Femur (tissue), 1 donor: ENCODE measurements at places on chromosomes 3 and 15.

DNA sequence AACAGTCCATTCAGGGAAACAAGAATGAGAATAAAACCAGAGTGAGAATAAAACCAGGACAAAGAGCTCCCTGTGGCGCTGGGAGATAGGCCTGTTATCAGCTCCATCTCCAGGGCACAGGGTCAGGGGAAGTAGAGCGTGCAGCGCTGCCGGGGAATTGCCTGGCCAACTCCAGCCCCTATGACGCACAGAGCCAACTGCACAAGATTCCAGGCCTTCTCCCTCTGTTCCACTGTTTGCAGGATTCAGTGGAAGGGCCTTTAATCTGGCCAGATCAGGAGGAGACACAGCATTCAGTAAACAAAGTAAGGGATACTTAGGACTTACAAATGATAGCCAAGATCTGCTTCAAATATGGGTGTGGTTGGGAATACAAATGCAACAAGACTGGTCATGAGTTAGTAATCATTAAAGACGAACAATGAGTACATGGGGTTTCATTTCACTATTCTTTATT lies 49.4 kb downstream of the ITGB5 start:
- DNase-seq = peak; percentile 63

DNA sequence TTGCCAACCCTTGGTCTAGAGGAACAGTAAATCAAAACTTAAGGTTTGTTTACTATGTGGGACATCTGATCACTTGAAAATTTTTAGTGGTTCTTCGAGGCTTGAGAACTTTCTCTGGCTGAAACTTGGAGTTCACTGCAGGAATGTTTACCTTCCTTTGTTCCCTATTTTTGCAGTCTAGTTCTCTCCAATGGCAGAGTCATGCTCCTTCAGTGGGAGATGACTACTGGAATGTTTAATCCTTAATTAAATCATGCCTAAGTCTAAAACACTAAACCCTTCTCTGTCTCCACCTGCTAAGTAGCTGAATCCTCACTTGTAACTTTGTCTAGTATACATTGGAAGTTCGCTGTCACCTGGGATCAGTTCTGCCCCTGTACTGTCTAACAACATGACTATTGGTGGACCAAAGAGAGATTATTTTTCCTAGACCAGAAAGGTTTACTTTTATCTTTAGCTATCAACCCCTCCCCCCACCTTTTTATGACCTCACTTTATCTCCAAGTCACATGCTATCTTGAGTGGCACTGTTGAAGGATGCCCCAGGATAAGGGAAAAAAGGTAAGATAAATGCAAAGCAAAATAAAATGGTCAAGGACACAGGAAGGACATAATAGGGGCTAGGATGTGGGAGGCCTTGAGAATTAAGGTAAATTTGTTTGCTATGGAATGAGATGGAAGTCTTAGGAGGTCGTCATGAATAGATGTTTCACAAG lies 1.2 kb upstream of the ZNF609 start:
- no peak for DNase-seq

DNA sequence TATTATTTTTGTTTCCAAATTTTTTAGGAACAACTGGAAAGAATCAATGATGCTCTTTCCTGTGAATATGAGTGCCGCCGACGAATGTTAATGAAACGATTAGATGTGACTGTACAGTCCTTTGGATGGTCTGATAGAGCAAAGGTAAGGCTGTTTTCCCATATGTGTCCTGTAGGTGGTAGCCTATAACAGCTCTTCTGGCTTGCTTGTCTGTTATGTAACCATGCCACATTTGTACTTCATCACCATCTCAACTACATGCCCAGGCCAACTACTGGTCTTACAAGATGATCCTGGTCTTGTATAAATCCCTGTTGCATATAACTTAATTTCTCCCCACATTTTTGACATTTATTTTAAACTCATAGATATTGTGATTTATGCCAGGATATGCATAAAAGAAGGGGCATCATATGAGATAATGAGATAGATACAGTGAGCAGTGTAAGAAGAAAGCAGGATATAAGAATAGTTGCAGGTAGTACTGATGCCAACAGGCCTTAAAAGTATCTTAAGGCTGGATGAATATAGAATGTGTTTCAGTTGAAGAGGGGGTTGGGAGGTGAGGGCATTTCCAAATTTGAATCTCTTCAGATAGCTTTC lies 20.3 kb downstream of the FAM98B start:
- DNase-seq = no peak

- DNase-seq = peak; percentile 10
These were observed 8.8 kb downstream of the KLF15 start for GRCh38 chr3:126348308-126348920.

DNA sequence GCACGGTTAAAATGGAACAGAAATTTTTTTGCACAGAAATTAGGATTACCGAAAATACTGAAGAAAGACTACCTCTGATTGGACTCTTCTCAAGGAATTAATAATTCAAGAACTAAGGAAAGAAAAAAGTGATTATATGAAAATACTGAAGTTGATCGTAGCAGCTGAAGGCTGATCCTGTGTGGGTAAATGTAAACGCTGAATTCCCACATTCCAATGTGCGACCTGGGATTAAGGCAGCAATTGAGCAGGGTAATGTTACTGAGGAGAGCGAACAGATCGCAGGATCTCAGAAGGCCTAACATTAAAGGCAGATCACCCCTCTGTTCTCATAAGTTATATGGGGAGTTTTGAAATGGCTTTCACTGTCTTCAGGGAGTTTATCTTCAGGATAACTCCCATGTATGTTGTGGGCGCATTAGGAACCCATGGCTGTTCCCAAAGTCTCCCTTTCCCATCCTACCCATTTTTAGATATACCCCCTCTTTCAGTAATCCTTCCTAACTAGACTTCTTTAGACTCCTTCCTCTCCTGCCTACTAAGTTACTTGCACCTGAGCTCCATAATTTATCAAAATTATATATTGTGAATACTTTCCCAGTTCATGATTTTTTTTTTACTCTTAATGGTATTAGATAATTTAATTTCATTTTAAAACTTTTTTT lies 1.0 kb upstream of the UBL7 start:
- no peak for DNase-seq

GRCh38 chr3:13077431-13078162 lies 4.4 kb upstream of the IQSEC1 start:
- DNase-seq = peak; percentile 65

DNA sequence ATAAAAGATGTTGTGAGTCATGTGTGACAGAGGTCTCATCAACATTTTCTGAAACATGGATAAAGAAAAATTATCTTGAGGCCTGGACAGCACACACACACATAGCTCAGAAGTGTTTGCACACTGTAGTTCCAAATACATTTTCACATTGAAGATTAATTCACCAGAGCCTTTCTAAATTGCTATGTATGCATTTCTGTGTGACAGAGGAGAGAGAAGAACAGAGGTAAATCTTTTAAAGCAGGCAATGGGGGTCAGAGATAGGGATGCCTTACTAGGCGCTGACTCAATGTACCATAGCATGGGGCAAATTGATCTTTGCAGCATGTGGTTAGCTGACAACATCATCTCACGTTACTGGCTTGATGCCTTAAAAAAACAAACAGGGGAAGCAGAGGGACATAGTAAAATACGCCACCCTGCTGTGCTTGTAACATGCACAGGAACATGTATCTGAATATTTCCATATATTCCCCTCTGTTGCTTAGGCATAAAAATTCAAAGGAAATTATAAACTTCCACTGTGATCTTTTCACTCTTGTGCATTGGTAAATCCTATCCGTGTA lies 7.7 kb downstream of the POU1F1 start:
- DNase-seq = no peak

- no peak for DNase-seq
These were observed 30.5 kb upstream of the NR1I2 start for GRCh38 chr3:119751423-119751822.

- no peak for DNase-seq
These were observed 404.9 kb upstream of the ALCAM start for GRCh38 chr3:104961851-104962250.

DNA sequence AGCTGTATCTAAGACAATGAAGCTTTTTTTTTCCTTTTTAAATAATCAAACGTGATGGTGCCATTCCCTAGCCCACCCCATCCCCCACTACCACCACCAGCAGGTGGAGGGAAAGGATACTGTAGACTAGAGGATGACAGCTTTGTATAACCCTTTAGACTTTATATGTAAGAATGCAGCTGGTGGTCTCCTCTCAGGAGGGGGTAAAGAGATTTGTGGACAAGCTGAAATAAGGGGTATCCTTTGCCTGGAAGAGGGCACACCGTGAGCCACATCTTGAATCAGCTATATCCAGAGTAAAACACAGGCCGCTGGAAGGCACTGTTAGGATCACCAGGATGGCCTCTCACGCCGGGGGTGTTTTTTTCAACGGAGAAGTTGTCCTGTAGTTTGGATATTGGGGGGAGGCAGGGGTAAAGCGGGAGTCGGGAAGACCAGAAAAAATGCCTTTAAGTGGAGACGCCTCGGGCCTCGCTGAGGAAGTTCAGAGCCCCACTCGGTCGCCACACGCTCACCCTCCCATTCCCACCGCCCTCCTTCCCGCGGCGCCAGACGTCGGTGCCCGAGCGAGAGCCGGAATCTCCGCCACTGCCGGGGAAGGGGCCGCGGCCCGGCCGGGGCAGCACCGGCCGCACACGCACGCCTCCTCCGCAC lies 986 bp downstream of the KPNA4 start:
- DNase-seq = no peak

- no peak for DNase-seq
These were observed 99.5 kb downstream of the ATG7 start for GRCh38 chr3:11371747-11372146.

- no peak for DNase-seq
These were observed 264.4 kb upstream of the KCNMB2 start for GRCh38 chr3:178271740-178272387.

DNA sequence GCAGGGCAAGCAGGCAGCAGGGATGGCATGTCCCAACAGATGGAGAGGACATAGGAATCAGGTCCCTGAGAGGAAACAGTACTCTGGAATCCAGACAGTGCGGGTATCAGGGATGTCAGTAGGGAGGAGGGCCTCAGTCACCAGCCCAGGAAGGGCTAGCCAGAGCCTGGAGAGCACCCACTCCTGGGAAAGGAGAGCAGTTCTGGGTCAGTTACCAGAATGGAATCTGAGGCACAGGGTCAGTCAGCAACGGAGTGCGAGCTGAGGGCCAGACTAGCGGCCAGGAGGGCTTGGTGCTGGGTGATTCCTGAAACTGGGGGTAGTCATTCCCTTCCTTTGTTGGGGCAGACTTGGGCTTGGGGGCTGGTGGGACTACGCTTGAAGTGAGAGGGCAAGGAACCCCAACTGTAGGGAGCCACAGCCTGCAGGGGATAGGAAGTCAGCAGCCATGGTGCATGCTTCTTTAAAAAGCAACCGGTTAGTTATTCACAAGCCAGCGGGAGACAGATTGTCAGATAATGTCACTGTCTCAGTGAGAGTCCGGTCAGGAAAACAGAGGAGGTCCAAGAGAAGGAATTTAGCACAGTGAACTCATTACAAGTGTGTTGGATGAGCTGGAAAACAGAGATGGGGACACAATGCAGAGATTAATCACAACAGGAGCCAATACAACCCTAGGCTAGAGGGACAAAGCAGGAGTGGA lies 27.9 kb downstream of the PLA1A start:
- DNase-seq = no peak

DNA sequence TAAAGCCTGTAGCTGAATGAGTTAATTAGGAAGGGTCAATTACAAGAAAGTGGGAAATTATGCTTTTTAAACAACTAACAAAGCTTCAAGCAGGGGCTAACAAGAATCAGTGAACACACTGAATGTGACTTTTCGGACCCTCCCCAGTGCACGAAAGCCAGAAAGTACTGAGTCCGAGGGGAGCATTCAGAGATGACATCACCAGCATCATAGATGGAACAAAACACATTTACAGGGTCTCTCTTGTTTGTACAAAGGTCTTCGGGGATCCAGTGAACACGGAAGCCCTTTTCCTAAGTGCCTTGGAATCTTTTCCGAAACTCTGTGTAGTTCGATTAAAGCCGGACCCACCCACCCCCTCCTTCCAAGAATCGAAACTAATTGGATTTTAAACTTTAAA lies 829 bp downstream of the DCP1A start:
- DNase-seq = peak; percentile 41

DNA sequence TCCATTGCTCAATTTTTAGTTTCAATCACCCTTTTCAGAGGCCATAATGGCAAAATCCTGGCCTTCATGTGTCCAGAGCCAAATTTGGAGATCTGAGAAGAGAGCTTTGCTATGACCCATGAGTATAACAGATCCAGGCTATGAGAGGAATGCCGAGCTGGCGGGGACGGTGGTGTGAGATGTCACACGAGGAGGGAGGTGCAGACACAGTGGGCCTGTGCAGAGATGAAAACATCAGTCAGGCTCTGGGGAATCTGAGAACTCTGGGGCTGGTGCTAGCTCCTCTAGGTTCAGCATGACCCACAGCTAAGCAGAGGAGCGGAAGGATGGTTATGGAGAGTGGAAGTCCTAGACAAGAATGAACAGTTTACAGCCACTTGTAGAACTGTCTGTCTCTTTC lies 398.3 kb upstream of the ATP10A start:
- DNase-seq = no peak

DNA sequence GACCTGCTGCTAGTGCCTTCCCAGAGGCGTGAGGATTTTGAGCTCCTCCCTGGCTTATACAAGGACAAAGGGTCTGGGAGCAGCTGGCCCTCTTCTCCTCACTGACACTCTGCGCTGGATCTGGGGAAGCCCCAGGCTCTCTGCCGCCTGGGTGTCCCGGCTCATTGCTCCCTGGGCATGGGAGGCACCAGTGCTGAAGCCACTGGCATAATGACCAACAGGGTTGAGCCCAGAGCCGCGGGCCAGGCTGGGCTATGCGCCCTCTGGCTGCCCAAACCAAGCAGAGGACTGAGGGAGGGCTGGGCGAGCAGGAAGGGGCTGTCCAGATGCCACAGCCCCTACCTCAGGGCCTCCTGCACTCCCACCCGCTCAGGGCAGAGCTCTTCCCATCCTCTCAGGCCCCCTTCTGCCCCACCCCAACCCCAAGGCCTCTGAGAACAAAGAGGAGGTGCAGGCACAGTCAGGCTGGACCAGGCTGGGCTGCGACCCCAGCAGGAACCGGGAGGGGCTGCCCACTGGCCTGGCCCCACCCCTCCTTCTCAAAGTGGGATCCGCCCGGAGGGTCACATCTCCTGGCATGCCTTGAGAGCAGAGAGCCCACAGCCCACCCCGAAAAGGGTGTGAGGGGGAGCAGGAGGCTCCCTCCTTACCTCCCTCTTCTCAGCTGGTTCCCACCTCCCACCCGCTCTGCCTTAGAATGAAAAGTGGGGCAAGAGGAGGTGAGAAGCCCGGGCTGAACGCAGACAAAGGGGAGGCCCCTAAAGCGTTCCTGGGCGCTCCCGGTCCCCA lies 1.6 kb downstream of the LINGO1 start:
- peak; percentile 60 for DNase-seq

- peak; percentile 58 for DNase-seq
These were observed 5.3 kb downstream of the CLK3 start for GRCh38 chr15:74620636-74621545.

GRCh38 chr15:71114887-71115566 lies at the start of gene THSD4:
THSD4 (plus strand) TSS chr15:71115471.
- peak; percentile 82 for DNase-seq

GRCh38 chr3:96719921-96720320 lies 94.5 kb upstream of the EPHA6 start:
- no peak for DNase-seq

- no peak for DNase-seq
These were observed 84.0 kb downstream of the DIPK2A start for GRCh38 chr3:144055604-144056003.
